Heart left ventricle (tissue), 16 donors: ENCODE measurements at places on chromosomes 3 and 15. TPM values are rescaled to one million over a fixed set of nuclear protein-coding genes. Genes with fewer than 3 reads are reported as not detected.

GRCh38 chr3:87329065-87329464, 52.7 kb upstream of the POU1F1 start:
- no peak for DNase-seq

GRCh38 chr15:70039917-70040316, 57.8 kb downstream of the TLE3 start:
- DNase-seq: no peak

- no peak for DNase-seq
Measured at GRCh38 chr3:127087441-127087840, 104.5 kb downstream of the PLXNA1 start.

The USP13 gene
- total RNA-seq: 114 TPM

The CCR8 gene
- not detected for total RNA-seq

- no peak for DNase-seq
Measured at GRCh38 chr3:173089283-173089682, 51.8 kb downstream of the SPATA16 start.

The OCA2 gene
- total RNA-seq: not detected

DNA sequence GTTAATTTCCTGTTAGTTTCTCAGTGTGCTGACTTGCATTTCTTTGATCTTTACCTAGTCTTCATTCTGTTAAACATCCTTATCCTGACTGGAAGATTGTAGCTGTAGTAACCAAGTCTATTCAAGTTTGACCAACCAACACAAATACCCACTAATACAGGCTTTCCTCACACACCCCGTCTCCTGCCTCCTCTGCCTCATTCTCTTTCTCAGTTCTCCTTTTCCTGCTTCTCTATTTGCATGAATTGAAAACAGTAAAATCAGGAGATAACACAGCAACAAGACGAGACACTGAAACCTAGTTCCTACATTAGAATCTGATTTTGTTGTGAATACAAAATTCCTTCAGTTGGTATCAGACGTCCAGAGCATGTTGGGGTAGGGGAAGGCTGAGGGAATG, 116.9 kb upstream of the ARPP21 start:
- no peak for DNase-seq

The SEC11A gene
- 95.7 TPM for total RNA-seq

- no peak for DNase-seq
Measured at GRCh38 chr3:105473521-105474223, 107.0 kb downstream of the ALCAM start.

DNA sequence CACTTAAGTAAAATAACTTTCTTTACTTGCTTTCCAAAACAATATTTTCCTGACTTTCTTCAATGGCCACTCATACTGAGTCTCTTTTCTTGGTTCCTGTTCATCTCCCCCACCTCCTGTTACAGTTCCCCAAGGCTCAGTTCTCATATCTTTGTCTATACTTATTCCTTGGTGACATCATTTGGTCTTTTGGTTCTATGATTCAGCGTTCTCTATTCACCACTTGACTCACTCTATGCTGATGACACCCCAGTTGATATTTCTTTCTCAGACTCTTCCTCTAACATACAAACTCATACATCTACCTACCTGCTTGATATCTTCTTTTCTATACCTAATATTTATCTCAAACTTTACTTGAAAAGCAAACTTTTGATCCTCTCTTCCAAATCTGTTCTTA, 85.0 kb upstream of the P3H2 start:
- DNase-seq: no peak
